Muscle of arm (tissue), 14 donors: ENCODE measurements at places on chromosomes 12 and 14.
A peak's percentile ranks its signal among the peaks of the same experiment; 100 is the strongest.

DNA sequence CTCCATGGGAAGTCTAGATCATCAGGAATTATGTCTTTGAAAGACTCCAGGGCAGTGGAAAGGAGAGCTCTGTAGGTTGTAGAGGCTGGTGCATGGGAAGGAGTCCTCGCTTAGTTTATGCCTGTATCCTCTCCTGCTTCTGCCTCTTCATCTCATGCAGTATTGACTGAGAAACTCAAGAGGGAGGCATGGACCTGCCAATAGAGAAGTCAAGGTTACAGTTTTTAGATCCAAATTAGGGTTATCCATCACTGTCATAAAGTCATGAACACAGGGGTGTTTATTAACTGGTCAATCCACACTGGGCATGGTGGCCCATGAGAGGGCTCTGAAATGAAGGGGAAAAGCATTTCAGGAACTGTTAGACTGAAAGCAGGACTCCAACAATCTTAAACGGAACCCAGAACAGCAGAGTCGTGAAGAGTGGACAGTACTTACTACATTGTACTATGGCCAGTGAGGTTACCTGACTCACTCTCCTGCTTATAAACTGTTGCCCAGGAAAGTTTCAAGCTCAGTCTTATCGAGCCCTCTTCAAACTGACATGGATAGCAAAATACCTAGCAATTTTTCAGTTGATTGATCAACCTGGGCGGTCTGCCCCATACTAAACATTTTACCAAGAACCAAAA lies 30.1 kb upstream of the DHRS7 start:
- no peak for DNase-seq

DNA sequence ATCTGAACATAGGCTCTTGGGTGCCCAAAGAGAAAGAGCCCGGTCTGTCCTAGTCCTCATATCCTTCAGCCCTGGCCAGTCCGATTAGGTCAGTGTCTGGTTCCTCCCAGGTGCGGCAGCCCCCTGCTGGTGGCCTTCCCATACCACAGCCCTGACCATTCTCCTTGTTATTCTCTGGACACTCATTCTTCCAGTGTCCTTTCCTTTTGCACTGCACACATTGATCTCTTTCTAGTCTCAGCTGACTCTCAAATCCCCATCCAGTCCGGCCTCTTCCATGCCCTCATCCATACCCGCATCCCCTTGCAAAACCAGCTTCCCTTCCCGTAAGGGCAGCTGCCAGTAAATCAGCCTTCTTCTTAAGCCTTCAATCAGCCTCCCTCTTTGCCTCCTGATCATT lies 1316.3 kb downstream of the TMEM121 start:
- no peak for DNase-seq

GRCh38 chr14:73750531-73750901 lies 36.3 kb upstream of the PNMA1 start:
- DNase-seq = no peak

DNA sequence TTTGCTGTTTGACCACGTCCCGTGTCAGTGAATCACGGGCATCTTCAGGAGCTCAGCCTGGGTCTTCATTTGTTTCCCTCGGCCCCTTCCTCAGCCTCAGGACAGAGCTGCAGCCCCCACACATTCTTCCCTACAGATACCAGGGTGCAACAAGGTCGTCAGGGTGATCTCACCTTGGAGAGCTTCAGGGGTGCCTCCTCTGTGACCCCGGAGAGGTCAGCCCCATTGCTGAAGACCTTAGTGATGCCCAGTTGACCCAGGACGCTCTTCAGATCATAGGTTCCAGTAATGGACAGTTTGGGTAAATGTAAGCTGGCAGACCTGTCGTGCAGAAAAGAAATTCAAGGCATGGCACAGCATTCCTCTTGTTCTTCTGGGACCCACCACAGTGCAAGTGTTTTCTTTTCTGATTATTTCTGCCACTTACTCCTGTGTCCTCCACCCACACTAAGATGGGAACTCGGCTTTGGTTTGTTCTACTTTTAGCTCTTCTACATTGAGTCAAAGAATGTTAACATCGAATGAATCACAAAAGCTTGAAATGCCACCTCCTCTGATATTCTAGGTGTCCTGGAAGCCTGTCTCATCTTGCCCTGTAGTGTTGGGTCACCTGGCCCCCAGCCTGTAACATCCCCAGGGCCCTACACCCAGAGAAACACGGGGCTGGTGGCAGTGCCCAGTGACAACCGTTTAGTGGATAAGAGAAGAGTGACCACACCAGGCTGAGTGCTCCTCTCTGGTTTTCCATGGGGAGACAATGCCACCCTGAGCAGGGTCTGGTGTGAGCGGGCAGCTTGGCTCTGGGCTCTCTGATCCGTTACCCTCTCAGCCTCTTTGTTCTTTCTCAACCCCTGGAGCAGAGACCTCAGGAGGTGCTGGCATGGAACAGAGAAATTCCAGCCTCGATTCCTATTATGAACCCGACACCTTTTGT lies 8.8 kb downstream of the SERPINA1 start:
- DNase-seq = no peak

GRCh38 chr12:54217774-54218241 lies 29.0 kb upstream of the SMUG1 start:
- no peak for DNase-seq

DNA sequence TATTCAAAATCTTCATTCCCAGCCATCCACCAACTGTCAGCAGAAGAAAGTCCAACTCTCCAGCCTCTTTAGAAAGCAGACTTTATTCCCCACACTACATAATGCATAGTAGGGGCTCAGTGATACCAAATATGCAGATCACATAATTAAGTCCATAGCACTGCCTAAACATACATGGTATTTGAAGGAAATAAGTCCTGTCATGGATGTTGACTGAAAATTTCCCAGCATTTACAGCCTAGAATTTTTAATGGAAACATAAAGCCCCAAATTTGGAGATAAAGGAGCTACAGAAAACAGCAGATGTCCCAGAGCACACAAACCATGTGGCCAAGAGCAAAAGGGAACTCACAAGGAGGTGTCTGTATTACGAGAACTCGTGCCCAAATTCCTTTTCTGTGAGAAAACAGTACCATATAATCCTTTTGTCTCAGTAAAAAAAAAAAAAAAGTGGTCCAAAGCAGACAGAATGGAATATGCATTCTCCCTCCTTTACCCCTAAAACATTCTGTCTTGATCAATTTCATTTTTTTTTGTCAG lies 920.5 kb downstream of the NRXN3 start:
- DNase-seq = no peak

- no peak for DNase-seq
Measured at GRCh38 chr12:120625557-120626419, 14.6 kb upstream of the CABP1 start.

DNA sequence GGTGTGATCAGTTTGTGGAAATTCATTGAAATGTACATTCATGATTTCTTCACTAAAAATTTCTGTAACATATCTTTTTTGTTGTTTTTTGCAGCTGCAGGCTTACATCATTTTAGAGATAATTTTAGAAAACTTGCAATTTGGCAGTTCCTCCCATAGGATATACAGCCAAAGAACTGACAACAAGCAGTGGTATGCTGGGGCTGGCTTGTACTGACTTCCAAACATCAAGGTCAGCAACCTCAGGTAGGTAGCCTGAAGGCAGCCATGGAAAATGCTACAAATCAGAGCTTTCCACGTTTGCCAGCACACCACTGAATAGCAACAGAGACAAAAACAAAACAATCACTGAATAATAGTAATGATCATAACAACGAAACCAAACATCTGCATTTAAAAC lies 21.2 kb downstream of the TRIM9 start:
- DNase-seq = peak; percentile 71

GRCh38 chr12:13179211-13180074 lies 17.1 kb upstream of the EMP1 start:
- DNase-seq = no peak

- no peak for DNase-seq
Measured at GRCh38 chr14:61290701-61291100, 9.6 kb upstream of the TMEM30B start.

DNA sequence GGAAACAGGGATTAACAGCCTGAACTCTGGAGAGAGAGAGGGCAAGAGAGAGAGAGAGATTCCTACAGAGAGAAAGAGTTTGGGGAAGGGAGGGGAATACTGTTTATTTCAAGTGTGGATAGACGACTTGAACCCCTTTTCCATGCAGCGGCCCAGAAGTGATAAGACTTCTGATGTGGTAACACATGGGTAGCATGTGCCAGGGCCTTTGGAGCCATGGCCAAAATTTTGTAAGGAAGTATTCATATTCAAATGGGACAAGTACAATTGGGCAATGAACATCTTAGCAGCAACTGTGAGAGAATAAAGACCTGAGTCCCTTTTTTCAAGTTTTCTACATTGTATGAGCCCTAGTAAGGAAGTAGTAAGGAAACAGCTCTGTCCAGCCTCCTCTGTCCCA lies 42.4 kb upstream of the CCDC196 start:
- no peak for DNase-seq

DNA sequence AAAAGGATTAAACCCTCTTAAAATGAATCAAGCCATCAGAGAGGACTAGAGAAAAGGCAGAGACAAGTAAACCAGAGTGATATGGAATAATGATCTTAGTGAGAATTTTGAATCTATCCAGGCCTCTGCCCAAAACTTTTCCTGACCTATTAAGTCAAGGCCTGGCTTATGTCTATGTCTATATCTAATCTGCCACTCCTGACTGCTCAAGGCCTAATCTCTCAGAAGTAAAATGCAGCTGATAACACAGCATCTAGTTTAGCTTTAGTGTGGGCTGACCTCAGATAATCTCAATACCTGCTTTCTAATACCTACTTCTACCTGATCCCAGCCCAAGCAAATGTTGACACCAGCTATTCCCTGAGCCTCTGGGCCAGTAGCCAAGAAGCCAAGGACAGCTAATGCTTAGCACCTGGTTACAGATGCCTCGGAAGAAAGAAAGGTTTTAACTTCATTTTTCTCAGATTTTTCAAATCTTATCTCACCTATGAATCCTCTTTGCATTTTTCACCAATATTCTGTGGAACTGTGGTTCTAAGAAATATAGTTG lies 1472.5 kb upstream of the SEL1L start:
- no peak for DNase-seq

DNA sequence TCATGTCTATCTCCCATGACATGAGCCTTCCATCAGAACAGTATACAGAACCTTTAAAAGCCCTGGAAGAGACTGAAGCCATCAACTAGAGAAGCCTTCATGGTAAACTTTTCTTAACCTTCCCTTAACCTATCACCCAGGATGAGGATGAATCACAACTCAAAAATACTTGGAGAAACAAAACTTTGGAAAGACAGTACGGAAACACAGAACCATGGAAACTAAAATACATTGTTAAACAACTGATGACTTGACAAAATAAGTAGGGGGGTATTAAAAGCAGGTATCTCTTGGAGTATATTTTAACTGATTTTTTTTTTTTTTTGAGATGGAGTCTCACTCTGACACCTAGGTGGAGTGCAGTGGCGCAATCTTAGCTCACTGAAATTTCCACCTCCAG lies 8.7 kb downstream of the TM7SF3 start:
- DNase-seq = no peak

DNA sequence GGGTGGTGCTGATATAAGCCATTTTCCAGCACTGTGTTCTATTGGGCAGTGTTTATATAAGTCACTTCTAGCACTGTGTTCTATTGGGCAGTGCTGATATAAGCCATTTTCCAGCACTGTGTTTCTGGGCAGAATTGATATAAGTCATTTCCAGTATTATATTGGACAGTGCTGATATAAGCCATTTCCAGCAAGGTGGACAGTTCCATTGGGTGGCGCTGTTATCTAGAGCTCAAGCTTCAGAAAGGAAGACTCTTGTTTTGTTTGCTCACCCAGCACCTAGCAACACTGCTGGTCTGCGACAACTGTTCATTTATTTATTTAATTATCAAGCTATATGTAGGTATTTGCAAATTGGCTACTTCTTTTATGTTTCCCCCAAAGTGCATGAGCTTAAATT lies 690.3 kb downstream of the AACS start:
- no peak for DNase-seq

DNA sequence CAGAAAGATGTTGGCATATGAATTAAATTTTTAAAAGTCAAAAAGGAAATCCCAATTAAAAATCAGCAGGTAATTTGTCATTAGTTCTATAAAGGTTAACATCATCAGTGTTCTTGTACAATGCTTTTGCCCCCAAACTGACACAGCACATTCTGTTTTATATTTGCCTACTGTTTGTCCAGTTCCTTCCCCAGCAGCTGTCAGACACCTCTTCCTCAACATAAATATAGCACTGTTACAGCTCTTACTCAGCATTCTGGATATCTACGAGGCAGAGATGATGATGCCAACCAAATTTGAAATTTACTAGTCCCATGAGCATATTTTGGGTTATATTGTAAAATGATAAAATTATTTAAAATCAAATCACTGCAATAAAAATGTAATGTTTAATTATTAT lies 124.6 kb downstream of the SINHCAF start:
- DNase-seq = no peak

GRCh38 chr12:53200458-53201176 lies 6.4 kb downstream of the ITGB7 start:
- no peak for DNase-seq

- no peak for DNase-seq
Measured at GRCh38 chr12:116919706-116920485, 9.1 kb downstream of the FBXW8 start.

GRCh38 chr12:47391566-47391965 lies 311.8 kb upstream of the AMIGO2 start:
- no peak for DNase-seq

- DNase-seq = peak; percentile 55
Measured at GRCh38 chr14:56216626-56217379, 98.6 kb downstream of the PELI2 start.

DNA sequence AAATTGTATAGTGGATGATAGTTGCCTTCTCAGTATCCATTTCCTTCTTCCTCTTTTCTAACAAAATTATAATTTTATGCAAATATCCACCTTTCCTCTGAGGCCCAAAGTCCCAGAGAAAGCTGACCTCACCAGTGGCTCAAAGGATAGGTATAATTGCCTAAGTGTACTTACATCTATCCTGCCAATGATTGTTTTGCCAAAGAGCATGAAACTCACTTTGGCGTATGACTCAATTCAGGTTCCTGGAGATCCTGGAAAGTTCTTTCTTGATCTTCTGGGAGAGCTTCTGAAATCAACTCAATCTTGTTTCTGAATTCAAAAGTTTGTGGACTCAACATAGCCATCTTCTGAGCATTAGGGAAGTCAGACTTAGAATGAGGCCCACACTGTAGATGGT lies 10.5 kb upstream of the RBM25 start:
- no peak for DNase-seq

DNA sequence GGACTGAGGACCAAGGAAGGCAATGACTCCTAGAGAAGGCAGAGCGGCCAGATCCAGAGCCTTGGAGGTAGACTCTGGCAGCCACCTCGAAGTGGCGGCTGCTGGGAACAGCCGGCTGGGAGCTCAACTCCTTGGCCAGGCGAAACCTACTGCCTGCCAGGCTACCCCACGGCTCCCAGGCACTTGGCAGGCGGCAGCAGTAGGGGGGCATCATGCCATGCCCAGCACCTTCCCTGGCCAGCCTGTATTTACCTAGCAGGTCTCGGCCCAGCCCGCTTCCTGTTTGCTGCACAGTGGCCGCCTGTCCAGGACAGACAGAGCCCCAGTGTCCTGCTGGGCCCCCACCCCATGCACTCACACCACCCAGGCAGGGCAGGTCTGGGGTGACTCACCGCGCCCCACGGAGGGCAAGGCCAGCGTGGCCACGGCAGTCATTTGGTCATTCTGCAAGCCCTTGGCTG lies 10.2 kb downstream of the TRPV4 start:
- DNase-seq = no peak

GRCh38 chr12:51863933-51864832 lies 15.7 kb upstream of the FIGNL2 start:
- DNase-seq = no peak

GRCh38 chr12:24773996-24774395 lies 174.9 kb downstream of the BCAT1 start:
- DNase-seq = no peak

GRCh38 chr12:1919763-1920162 lies 1.3 kb upstream of the CACNA2D4 start:
- no peak for DNase-seq
